ENCODE measurements at places on chromosomes 1 and 21.

DNA sequence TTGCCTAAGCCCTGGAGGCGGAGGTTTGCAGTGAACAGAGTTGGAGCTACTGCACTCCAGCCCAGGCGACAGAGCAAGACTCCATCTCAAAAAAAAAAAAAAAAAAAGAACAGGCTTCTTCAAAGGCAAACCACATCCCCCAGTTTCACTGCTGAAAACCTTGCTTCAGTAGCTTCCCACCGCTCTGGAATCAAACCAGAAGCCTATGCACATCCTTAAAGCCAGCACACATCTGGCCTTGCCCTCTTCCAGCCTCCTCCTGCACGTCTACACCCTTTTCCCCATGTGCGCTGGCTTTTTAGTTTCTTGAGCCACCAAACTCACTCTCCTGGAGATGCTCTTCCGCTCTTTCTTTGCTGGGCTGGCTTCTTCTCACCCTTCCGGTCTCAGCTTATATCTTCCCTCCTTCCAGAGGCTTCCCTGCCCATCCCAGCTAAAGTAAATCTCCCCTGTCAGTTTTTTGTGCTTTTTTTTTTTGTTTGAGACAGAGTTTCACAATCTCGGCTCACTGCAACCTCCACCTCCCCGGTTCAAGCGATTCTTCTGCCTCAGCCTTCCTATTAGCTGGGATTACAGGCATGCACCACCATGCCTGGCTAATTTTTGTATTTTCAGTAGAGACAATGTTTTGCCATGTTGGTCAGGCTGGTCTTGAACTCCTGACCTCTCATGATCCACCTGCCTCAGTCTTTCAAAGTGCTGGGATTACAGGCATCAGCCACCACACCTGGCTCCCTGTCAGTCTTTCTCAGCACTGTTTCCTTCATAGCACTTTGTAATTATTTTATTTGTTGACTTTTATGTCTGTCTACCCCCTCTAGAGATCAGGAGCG is 42.0 kb upstream of the ID3 start:
- no peak for DNase-seq

- DNase-seq = no peak
Measured at GRCh38 chr1:237873487-237874211, 17.1 kb downstream of the ZP4 start.

DNA sequence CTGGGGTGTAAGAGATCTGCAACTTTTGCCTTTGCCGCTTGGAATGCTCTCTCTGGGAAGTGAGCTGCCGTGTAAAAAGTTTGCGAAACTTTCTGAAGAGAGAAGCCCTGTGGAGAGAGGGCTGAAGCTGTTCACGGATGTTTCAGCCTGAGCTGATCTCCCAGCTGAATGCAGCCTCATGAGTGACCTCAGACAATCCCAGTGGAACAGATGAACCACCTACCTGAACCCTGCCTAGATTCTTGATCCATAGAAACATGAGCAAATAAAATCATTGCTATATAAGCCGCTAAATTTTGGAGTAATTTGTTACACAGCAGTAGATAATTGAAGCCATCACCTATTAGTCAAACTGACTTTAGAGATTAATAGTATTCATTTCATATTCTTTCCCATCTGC is 4.4 kb upstream of the ALG6 start:
- DNase-seq = no peak

GRCh38 chr1:117541003-117541402 is 64.8 kb upstream of the TENT5C start:
- no peak for DNase-seq

- no peak for DNase-seq
Measured at GRCh38 chr1:36784147-36784859, 250.0 kb downstream of the GRIK3 start.

DNA sequence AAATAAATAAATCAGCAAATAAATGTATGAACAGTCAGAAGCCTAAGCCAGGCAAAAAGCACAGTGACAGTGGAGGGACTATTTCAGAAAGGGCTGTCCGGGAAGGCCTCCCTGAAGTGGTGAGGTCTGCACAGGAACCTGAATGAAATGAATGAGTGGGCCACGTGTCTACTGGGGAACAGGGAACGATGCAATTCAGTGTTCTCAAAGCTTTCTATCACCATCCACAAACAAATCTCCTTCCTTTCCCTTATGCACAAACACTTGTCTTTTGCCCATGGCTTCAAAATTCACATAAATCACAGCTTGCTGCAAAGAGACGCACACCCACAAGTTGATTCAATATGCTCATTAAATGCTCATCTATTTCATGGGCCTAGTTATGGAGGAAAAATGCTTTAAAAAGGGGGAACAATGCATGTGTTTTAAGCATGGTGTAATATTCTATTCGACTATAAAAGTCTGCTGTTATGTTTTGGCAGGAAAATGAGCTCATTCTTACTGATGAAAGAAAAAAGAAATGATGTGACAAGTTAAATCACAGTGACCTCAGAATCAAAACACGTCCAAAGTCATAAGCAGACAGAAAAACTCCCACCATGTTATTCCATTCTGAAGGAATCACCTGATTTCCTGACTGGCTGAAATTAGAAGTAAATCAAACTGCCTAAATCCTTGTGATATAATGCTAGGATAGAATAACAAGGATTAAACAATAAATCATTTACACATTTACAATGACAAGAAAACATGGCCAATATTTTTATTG is 21.6 kb downstream of the URB1 start:
- no peak for DNase-seq

- DNase-seq = no peak
Measured at GRCh38 chr1:100928128-100928527, 32.2 kb downstream of the SLC30A7 start.

DNA sequence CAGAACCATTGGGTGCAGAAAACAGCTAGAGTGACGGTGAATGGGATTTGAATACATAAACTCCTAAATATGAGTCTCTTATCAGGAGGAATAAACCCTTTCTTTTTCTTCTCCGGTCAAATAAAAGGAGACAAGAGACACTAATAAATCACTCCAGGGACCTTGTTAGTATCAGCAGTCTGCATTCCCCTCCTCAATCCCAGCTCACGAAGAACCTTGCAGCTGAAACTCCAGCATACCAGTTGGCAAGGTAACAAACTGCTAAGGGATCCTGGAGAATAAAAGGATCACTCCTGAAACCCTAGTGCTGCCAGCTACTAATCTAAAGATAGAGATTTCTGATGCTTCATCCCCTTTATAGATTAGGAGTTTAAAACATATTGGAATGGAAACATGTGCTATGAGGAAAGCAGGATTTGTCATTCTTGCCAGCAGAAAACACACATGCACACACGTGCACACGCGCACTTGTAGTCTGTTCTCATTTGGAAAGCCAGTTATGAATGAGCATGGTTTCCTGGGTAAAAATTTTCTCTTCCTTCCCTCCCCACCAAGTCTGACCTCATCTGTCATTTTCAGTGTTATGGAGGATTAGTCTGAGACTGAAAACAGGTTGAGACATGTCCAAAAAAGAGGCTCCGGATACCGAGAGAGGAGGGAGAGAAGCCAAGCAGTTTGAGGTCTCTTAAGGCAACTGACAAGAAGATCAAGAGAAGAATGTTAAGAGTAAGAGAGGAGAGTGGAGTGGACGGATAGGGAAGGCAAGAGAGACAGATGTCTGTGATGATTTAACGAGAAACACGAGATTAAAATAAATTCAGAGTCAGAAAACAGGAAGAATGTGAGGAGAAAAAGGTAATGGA is 10.9 kb downstream of the IER5 start:
- DNase-seq = peak; percentile 32

- peak; percentile 5 for DNase-seq
Measured at GRCh38 chr1:244918421-244919319, 54.3 kb upstream of the HNRNPU start.

GRCh38 chr1:217506878-217507277 is 124.0 kb downstream of the GPATCH2 start:
- DNase-seq = no peak
